Foreskin keratinocyte (primary cell): ENCODE measurements at places on chromosomes 16 and 17. TPM values are rescaled to one million over a fixed set of nuclear protein-coding genes. Genes with fewer than 3 reads are reported as not detected.

RCVRN gene
- not detected in 2 replicates for total RNA-seq

CSH1 gene
- not detected in 2 replicates for total RNA-seq

GPR139 gene
- total RNA-seq = not detected in 2 replicates

SAMD14 gene
- 0.99 and 2.4 TPM in 2 replicates for total RNA-seq

SPAG9 gene
- 56.6 and 57.2 TPM in 2 replicates for total RNA-seq

GCGR gene
- total RNA-seq = not detected in 2 replicates

GP1BA gene
- total RNA-seq = not detected in 2 replicates

SNX20 gene
- not detected in 2 replicates for total RNA-seq

KRT15 gene
- total RNA-seq = 195 and 314 TPM in 2 replicates

HSF5 gene
- not detected in 2 replicates for total RNA-seq

STAT5B gene
- 13.4 and 15.0 TPM in 2 replicates for total RNA-seq

ARL17A gene
- 4.8 and 6.4 TPM in 2 replicates for total RNA-seq

NPIPB5 gene
- 42.6 and 49.4 TPM in 2 replicates for total RNA-seq

GPRC5B gene
- 0.14 and 0.48 TPM in 2 replicates for total RNA-seq

KRT33B gene
- total RNA-seq = 0.31 and 0.60 TPM in 2 replicates

PCGF2 gene
- 12.8 and 15.0 TPM in 2 replicates for total RNA-seq

CRHR1 gene
- total RNA-seq = not detected in 2 replicates

ZFHX3 gene
- total RNA-seq = 5.9 and 8.9 TPM in 2 replicates

TP53TG3 gene
- not detected in 2 replicates for total RNA-seq

C1QTNF1 gene
- total RNA-seq = 29.5 and 38.9 TPM in 2 replicates

ESRP2 gene
- 36.2 and 41.7 TPM in 2 replicates for total RNA-seq

IGF2BP1 gene
- 0.03 TPM in 1 of 2 replicates, not detected in the other for total RNA-seq

HS3ST6 gene
- not detected in 2 replicates for total RNA-seq

CA5A gene
- total RNA-seq = not detected in 2 replicates

PKMYT1 gene
- total RNA-seq = 82.0 and 99.7 TPM in 2 replicates

PRSS33 gene
- not detected in 2 replicates for total RNA-seq

KRTAP2-2 gene
- not detected in 2 replicates for total RNA-seq

MVP gene
- total RNA-seq = 132 and 138 TPM in 2 replicates

TBC1D3E gene
- not detected in 2 replicates for total RNA-seq

DPEP3 gene
- total RNA-seq = not detected in 2 replicates

TMEM220 gene
- total RNA-seq = 1.2 and 1.3 TPM in 2 replicates

APOBR gene
- total RNA-seq = not detected in 2 replicates

CBFA2T3 gene
- total RNA-seq = 0.18 and 0.20 TPM in 2 replicates

PRSS8 gene
- total RNA-seq = 50.2 and 54.2 TPM in 2 replicates

KRTAP2-3 gene
- total RNA-seq = 0.68 and 1.8 TPM in 2 replicates

MYH13 gene
- total RNA-seq = not detected in 2 replicates

RNF157 gene
- not detected in 2 replicates for total RNA-seq

ACOX1 gene
- total RNA-seq = 24.3 and 26.4 TPM in 2 replicates

AHSP gene
- total RNA-seq = not detected in 2 replicates

SMIM5 gene
- total RNA-seq = not detected in 2 replicates

IKZF3 gene
- total RNA-seq = 0.07 TPM in 1 of 2 replicates, not detected in the other

ITGAX gene
- total RNA-seq = not detected in 2 replicates

OTOP3 gene
- not detected in 2 replicates for total RNA-seq

RNF43 gene
- 13.5 and 15.0 TPM in 2 replicates for total RNA-seq

PTGES3L gene
- 0.14 and 0.17 TPM in 2 replicates for total RNA-seq

CES3 gene
- total RNA-seq = 0.88 and 1.1 TPM in 2 replicates

DNAH3 gene
- total RNA-seq = 0.07 and 0.10 TPM in 2 replicates

PRR15L gene
- not detected in 2 replicates for total RNA-seq
